ENCODE measurements at places on chromosomes 5 and 9. TPM values are rescaled to one million over a fixed set of nuclear protein-coding genes. Genes with fewer than 3 reads are reported as not detected.

DNA sequence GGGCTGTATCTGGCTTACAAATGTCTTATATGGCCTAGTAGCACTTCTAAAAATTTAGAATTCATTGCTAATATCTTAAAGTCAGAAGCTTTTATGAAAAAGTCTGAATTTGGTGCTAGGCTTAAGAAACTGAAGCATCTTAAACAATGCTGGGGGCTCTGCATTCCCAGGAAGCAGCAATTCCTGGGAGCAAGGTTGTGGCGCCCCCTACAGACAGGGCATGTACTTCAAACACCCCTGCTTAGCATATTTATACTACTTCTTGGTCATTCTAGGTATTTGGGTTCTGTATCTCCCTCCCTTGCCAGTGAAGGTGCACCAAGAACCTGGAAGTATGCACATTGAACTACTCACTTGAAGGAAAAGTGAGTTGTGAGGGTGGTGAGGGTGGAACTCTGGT is 64.6 kb upstream of the GRIA1 start:
- no peak for DNase-seq
- H3K27me3 ChIP-seq = no peaks in the 10 kb centered on the region
- no peak overlapping the region for H3K4me3 ChIP-seq
- no peaks in the 10 kb centered on the region for H3K4me1 ChIP-seq
- H3K27ac ChIP-seq = no peak overlapping the region

GRCh38 chr5:144276034-144276822 is 105.6 kb downstream of the KCTD16 start:
- H3K4me3 ChIP-seq = no peak overlapping the region
- DNase-seq = no peak
- no peak overlapping the region for H3K27ac ChIP-seq
- H3K4me1 ChIP-seq = no peaks in the 10 kb centered on the region
- no peaks in the 10 kb centered on the region for H3K27me3 ChIP-seq

DNA sequence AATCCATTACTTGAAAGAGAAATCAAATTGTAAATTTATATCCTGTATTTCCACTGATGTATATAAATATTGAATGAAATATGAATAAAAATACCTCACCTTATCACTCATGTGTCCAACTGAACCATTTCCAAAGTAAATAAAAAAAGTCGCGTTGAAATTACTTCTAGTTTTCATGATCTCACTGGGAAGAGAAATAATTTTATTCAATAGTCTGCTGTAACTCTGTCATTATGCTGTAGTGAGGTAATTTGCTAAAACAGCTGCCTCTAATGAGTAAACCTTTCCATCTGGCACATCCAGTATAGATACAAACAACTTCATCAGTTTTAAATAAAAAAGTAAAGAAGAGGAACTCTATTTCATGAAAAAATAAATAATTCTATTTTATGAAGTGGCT is 611.5 kb downstream of the ZNF608 start:
- no peaks in the 10 kb centered on the region for H3K27me3 ChIP-seq
- H3K4me3 ChIP-seq = no peak overlapping the region
- no peak for DNase-seq
- no peak overlapping the region for H3K27ac ChIP-seq

DNA sequence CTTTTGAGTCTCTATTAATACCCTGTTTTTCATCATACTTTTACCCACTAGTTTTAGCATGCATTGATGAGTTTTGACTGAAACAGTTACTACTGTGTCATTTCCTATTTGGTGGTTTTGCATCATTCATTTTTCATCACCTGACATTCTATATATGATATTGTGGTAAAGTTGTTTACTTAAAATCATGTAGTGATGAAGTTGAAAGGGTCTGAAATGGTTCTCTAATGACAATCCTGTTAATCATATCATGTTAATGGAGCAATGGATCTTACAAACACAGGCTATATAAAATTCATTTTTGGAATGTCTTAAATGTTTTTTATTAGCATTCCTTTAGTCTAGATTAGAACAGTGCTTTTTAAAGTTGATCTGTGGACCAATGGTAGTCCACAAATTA is 84.1 kb downstream of the ERBIN start:
- H3K4me1 ChIP-seq = no peaks in the 10 kb centered on the region
- no peaks in the 10 kb centered on the region for H3K36me3 ChIP-seq
- no peak overlapping the region for H3K4me3 ChIP-seq
- H3K27ac ChIP-seq = no peak overlapping the region

DNA sequence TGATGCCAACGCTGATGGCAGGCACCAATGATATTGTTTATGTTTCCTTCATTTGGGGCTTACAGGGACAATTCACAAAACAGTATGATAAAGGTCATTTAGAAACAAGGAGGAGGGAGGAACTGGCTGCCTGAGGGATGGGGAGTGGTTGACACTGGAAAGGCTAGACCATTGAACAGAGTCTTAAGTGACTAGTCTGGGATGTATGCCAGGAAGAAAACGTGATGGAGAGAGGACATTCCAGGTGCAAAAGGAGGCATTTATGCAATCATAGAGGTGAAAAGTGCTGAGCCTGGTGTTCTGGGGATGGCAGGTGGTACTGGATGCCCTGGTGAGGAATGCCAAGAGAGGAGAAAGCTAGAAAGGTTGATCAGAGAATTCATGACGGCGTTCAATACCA is 153.4 kb downstream of the ZNF462 start:
- no peaks in the 10 kb centered on the region for H3K27me3 ChIP-seq
- no peak overlapping the region for H3K27ac ChIP-seq
- DNase-seq = no peak
- H3K4me1 ChIP-seq = no peaks in the 10 kb centered on the region
- H3K36me3 ChIP-seq = no peaks in the 10 kb centered on the region

The PCDHGC3 gene
- 35.1 TPM for total RNA-seq

Data from breast epithelium (tissue), 4 donors.